ENCODE measurements at places on chromosomes 6 and 20.

DNA sequence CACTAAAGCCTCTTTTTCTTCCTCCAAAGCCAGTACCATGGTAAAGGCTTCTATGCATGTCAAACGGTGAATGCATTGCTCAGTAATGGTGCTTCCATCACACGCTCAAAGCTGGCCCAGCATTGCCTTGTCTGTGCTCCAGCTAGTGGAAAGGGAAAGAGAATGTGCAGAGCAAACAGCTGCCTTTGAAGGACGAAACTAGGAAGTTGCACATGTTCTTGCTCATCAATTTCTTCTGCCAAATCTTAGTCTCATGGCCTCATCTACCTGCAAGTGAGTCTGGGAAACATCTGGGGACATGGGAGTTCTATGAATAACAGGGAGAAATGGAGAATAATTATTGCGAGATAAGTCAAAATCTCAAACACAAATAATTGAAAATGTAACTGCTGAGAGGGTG lies 216.5 kb upstream of the SSTR4 start:
- DNase-seq = no peak

DNA sequence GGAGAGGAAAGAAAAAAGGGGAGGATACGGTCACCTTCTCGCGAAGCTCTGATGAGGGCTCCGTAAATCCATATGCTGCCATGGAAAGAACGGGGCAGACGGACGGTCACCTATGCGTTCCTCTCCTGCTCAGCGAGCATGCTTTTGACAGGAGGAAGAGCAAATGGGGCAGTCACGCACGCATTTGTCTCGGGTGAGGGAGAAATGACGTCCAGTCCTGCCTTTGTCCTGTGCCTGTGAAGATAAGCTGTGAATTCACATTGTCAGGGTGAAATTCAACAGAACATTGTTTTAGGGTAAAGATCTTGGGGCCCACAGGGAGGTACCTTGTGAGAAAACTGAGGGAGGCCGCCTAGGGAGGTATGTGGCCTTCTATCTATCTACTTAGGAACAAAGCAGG lies 83.8 kb downstream of the IRF4 start:
- no peak for DNase-seq

- DNase-seq = no peak
Observed at GRCh38 chr6:143283887-143284645, 166.4 kb downstream of the ADAT2 start.

GRCh38 chr6:16295060-16295459 lies 56.7 kb downstream of the GMPR start:
- DNase-seq = no peak

DNA sequence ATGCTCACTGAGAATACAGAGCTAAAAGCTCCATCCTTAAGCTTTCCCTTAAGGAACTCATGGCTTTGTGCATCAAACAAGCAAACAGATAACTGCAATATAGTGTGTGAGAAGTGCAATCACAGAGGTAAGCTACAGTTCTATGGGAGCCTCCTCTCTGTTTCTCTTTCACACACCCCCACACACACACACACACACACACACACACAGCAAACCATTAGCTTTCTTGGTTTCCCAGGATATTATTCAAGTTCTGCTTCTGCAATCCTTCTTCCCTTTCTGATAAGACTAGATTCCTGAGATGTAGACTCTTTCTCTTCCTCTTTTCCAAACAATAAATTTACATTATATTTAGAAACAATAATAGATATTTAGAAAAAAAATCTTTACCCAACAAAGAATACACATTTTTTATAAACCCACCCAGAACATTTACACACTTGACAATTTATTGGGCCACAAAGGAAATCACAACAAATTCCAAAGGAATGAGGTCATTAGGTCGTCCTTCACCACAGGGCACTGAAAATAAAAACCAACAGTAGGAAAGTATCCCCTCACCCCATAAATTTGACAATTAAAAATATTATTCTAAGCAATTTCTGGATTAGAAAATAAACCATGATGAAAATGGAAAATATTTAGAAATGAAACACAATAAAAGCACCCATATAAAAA lies 9.3 kb upstream of the GFOD1 start:
- DNase-seq = no peak

- DNase-seq = no peak
Observed at GRCh38 chr6:91852252-91852651, 1265.4 kb upstream of the MAP3K7 start.

DNA sequence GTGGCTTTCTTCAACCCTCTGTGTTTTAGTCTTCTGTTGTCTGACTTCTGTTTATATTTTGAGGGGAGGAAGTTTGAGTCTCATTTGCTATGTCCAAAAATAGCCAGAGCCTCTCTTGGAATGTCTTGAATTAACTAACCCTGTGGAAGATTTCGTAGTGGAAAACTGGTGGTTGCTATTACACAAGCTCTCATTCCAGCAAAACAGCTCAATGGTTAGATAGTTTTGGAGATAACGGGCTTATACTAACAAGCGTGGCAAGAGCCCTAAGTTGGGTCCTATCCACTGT lies 1.6 kb downstream of the CCN2 start:
- no peak for DNase-seq

GRCh38 chr6:82951389-82951788 lies 114.3 kb downstream of the UBE3D start:
- DNase-seq = no peak

GRCh38 chr20:50048420-50049166 lies 64.4 kb downstream of the UBE2V1 start:
- no peak for DNase-seq

- DNase-seq = no peak
Observed at GRCh38 chr20:3452136-3452535, 18.7 kb upstream of the ATRN start.

DNA sequence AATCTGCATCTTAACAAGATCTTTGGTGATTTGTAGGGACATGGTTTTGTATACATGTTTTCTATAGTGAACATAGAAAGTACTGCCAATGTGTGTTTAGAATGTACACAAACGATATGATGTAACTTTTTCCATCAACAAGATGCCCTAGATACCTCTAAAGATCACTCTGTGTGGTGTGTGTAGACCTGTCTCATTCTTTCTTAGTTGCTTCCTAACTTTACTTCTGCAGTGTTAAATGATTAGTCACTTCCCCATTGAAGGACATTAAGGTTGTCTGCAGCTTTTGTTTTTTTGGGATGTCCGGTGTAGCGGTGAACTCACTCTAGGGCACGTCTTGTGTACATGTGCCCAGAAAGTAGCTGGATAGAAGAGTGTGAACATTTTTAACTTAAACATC lies 35.9 kb downstream of the CDYL start:
- no peak for DNase-seq

DNA sequence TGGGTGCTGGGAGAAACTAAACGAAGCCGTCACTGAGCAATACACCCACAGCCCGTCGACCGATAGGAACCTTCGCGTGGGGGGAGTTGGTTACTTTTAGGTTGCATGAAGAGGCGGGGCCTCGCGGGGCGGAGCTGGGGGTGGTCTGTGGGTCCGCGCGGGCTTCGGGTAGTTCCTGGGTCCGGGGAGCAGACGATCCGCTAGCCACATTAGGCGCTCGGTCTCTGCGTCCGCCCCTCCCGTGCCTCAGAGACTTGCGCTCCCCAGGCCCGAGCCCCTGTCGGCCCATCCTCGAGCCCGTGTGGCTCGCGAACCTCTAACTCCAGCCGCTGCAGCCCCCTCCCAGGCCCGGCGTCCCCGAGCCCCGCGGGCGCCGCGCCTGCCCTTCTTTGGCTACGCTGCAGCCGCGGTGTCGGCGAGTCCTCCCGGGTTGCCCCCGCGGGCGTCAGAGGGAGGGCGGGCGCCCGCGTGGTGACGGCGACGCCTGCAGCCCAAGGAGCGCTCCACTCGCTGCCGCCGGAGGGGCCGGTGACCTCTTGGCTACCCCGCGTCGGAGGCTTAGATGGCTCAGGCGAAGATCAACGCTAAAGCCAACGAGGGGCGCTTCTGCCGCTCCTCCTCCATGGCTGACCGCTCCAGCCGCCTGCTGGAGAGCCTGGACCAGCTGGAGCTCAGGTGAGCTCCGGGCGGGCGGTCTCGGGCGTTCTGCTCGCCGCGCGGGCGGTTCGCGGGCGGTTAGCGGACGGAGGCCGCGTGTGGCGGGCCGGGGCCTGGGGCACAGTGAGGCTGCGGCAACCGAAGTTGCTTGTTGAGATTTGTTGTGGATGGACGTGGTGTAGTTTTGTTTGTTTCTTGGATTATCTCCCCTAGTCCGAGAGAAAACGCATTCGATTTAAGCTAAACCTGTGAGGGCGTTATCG lies at the start of gene BAG2:
TSS of gene BAG2 (plus strand) at position 191 of the 920 bp plus-strand sequence. CDS start at position 563, 372 bp downstream.
- DNase-seq = peak; percentile 78

DNA sequence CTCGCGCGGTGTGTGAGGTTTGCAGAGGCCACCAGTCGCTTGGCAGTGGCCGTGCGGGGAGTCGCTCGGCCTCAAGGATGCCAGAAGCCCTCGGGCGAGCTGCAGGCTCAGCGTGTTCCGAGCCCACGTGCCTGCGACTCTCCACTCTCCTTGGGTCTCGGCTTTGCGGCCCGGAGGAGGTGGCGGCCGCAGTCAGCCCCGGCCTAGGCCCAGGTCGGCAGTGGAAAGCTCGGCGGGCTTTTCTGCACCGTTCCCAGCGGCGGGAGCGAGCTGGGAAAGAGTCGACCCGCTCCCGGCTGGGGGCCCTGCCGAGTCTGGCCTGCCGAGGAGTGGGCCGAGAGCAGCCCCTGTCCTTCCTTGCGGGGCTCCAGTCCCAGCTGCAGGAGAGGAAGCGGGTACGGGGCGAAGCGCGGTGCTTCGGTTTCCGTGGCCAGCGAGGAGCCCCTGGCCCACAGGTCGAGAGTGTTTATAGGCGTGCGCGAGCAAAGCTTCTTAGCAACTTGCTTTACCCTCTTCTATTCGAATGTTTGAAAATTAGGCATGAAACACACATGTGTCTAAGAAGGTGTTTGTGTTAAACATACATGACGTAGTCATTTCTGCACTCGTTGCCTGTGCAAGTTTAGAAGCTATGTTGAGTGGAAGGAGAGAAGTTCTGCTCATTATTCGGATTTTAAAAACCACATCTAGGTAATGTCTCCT lies 5.6 kb downstream of the FOXC1 start:
- DNase-seq = no peak

GRCh38 chr6:148271711-148272439 lies 70.8 kb upstream of the SASH1 start:
- DNase-seq = no peak

DNA sequence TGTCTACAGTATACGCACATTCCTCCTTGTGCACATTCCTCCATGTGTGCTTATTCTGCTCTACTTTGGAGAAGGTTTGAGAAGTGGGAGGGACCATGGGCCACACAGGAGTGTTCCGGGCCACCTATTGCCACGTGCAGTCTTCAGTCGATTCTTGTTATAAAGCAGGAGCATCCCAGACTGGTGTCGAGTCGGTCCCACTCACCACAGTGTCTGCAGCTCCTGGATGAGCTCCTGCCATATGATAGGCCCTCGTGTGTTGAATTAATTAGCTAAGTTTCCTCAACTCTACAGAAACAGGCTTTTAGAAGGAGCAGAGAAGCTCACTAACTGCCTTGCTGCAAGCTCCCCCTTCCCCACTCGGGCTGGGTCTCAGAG lies 22.6 kb downstream of the ENTPD6 start:
- DNase-seq = no peak

GRCh38 chr6:138443979-138444378 lies 40.0 kb downstream of the HEBP2 start:
- no peak for DNase-seq

GRCh38 chr6:12909833-12910232 lies 193.3 kb downstream of the PHACTR1 start:
- no peak for DNase-seq

- DNase-seq = no peak
Observed at GRCh38 chr6:153032255-153032882, 29.9 kb upstream of the MTRF1L start.

- peak; percentile 56 for DNase-seq
Observed at GRCh38 chr20:32761831-32762753, at the start of gene DNMT3B. Gene DNMT3B, plus strand, starts transcription at chr20:32762385. Its CDS starts 17,939 bp downstream, at chr20:32780324.

DNA sequence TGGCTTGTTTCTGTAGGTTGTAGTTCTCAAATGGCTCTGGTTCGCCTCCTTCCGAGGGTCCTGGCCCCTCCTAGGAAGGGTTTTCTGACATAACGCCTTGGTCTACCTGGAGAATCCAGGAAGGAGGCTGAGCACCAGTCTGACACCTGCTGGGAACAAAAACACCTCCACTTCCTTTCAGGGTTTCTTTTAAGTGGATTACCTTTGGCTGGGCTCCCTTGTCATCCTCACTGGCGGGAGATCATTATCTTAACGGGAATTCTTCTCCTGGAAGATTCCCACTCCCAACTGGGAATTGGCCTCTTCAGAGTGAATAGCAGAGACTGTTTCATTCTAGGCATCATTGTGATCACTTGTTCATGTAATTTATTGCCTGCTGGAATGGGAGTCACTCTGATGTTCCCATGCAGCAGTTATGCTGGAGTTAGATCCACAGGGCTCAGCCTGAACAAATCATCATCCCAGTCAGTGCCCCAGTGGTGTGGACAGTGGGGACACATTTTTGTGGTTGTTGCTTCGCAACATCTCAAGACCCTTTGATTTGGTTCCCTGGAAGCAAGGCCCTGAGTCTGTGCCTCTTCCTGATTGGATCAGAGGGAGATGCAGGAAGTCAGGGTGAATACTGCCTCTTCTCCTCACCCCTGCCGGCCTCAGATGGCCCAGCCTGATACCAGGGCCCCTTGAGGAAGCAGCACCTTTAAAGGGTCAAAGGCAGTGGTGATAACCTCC lies 49.1 kb downstream of the LYRM2 start:
- DNase-seq = no peak

DNA sequence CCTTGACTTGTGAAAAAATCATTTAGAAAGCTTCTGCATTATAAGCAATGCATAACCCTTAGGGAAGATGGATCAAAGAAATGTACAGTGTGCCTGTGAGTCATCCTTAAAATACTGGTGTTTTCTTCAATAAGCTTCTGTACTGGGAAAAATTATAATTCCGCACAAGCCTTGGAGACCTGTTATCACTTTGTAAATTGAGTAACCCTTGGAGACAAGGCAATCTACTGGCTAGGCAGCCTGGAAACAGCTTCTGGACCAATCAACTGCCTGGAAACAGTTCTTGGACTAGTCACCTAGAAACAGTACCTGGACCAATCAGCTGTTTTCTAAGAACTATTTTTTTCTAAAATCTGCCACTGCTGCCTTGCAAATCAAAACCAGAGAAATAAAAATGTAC lies 25.8 kb upstream of the RNGTT start:
- DNase-seq = no peak

- no peak for DNase-seq
Observed at GRCh38 chr6:80605165-80605989, 498.9 kb downstream of the BCKDHB start.
